Activated T-helper 1 cell treated with anti-CD3 and anti-CD28 coated beads, Interleukin-2, amount 50 U/mL, for 16 hours (primary cell): ENCODE measurements at places on chromosomes 7 and 10.

DNA sequence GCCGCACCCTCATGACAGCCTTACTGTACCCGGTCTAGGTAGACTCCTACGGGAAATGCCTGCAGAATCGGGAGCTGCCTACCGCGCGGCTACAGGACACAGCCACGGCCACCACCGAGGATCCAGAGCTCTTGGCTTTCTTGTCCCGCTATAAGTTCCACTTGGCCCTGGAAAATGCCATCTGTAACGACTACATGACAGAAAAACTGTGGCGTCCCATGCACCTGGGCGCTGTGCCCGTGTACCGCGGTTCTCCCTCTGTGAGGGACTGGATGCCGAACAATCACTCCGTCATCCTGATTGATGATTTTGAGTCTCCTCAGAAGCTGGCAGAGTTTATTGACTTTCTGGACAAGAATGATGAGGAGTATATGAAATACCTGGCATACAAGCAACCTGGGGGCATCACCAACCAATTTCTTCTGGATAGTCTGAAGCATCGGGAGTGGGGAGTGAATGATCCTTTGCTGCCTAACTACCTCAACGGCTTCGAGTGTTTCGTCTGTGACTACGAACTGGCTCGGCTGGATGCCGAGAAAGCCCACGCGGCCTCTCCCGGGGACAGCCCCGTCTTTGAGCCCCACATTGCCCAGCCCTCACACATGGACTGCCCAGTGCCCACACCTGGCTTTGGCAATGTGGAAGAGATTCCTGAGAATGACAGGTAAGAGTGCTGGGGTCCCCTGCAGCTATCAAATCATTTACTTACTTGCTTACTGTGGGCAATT is 8.5 kb upstream of the CHCHD1 start:
- no peak for DNase-seq

DNA sequence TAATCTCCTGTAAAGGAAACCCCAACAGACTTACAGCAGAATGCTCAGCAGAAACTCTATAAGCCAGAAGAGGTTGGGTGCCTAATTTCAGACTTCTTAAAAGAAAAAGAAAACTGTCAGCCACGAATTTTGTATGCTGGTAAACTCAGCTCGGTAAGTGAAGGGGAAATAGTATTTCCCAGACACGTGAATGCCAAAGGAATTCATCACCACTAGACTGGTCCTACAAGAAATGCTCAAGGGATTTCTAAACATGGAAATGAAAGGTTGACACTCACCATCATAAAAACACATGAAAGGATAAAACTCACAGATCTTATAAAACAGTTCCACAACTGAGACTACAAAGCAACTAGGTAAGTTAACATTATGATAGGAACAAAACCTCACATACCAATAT is 68.6 kb downstream of the GLCCI1 start:
- no peak for DNase-seq

- no peak for DNase-seq
Measured at GRCh38 chr10:58488921-58489320, 23.8 kb upstream of the BICC1 start.

DNA sequence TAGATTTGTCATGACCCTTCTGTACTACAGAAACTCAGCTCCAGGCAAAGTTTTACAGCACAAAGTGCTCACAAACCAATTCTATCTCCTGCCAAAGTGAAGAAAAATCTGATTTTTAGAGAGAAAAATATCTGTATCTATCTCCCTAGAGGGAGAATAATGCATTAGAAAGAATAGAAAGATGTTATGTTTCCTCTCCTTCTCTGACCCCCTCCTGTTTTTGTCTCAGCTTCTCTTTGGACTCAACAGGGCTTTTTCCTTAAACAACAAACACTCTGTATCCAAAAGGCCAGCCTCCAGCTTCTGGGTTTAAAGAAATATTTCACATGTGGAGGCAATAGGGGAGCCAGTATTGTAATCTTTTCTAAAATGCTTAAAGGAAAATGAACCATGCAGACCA is 627.4 kb downstream of the REEP3 start:
- DNase-seq, result no peak

- DNase-seq, result no peak
Measured at GRCh38 chr7:132685277-132685676, 109.0 kb upstream of the PLXNA4 start.

DNA sequence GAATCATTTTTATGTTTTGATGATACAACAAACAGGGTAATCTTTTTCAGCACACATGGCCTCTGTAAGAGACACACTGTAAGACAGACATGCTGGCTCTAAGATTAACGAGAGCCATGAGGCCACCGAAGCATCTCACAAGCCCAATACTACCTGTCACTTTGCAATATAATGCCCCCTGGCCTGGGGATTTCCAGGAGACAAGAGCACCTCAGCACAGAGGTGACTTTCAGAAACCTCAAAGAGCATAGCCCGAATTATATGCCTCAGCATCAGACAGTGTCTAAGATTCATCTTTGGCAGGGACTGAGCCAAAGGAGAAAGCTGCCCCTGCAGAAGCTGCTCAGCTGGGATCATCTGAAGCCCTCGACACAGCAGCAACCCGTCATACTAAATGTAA is 44.2 kb upstream of the TMEM213 start:
- no peak for DNase-seq

DNA sequence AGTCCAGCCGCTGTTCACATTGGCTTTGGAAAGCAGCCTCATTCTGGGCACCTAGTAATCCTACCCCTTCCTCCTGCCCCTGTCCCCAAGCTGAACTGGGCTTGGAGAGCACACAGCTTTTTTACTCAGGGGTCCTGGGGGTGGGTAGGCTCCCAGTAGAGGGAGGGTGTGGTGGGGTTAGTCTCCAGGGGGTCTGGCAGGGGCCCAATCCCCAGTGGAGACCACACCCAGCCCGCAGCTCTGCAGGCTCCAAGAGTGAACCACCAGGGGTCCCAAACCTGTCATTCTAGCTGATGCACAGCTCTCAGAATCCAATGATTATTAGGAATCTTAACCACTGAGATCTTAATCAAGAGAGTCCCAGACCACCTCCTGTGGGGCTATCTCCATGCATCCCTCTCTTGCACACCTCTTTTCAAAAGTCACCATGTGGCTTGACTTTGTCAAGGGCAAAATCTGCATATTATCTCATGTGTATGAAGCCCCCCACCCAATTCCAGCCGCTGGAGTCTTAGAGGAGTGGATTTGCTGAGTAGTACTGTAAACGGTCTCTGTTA is 2.7 kb downstream of the HOXA11 start:
- DNase-seq, result no peak

DNA sequence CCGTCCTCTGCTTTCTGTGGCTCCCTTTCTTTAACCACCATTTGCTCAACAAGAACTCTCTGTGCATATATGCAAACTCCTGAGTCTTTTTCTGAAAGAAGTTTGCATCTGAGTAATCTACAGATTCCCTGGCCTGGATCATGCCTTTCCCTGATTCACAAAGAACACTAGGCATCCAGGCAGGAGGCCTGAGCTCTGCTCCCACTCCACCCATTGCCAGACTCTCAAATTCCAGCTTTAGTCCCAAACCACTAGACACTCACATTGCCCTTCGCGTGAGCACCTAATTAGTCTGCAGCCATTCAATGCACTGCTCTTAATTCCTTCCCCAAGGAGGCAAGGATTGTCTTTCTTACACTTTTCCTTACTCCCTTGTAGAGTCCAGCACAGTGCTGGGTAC is 60.9 kb downstream of the ABCC2 start:
- no peak for DNase-seq

- DNase-seq, result no peak
Measured at GRCh38 chr7:111564078-111564477, 1.8 kb upstream of the IMMP2L start.

DNA sequence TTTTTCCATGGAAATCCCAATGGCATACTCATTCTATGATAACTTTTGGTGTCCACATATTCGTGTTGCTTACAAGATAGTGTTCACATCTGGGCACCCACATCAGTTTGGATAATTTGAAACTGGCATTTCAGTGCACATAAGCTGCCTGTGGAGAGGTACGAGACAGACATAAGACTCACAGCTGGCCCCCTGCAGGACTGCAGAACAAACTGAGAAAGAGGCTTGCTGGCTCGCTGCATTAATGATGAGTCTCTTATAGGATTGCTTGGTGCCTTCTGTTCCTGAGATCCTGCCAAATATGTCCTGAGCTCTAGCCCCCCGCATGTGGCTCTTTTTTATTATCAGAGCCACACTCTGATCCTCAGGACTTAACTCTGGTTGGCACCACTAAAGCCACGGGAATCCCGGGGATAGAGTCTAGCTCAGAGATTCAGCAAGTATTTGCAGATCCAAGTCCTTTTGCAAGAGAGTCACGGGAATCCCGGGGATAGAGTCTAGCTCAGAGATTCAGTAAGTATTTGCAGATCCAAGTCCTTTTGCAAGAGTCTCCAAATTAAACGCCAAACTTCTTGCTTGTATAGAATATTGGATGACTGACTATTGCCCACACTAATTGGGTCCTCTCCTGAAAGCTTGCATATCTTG is 34.0 kb upstream of the JCAD start:
- no peak for DNase-seq

- DNase-seq, result no peak
Measured at GRCh38 chr10:110556296-110556695, 11.2 kb upstream of the SMC3 start.

GRCh38 chr10:76122056-76122455 is 690.6 kb downstream of the LRMDA start:
- DNase-seq, result no peak

GRCh38 chr7:39085590-39086049 is 107.9 kb downstream of the POU6F2 start:
- no peak for DNase-seq

- DNase-seq, result no peak
Measured at GRCh38 chr7:64504581-64505120, 58.2 kb downstream of the ZNF680 start.

- DNase-seq, result no peak
Measured at GRCh38 chr10:26528715-26529393, 90.7 kb downstream of the APBB1IP start.
